ENCODE measurements at places on chromosomes 16 and 17.

DNA sequence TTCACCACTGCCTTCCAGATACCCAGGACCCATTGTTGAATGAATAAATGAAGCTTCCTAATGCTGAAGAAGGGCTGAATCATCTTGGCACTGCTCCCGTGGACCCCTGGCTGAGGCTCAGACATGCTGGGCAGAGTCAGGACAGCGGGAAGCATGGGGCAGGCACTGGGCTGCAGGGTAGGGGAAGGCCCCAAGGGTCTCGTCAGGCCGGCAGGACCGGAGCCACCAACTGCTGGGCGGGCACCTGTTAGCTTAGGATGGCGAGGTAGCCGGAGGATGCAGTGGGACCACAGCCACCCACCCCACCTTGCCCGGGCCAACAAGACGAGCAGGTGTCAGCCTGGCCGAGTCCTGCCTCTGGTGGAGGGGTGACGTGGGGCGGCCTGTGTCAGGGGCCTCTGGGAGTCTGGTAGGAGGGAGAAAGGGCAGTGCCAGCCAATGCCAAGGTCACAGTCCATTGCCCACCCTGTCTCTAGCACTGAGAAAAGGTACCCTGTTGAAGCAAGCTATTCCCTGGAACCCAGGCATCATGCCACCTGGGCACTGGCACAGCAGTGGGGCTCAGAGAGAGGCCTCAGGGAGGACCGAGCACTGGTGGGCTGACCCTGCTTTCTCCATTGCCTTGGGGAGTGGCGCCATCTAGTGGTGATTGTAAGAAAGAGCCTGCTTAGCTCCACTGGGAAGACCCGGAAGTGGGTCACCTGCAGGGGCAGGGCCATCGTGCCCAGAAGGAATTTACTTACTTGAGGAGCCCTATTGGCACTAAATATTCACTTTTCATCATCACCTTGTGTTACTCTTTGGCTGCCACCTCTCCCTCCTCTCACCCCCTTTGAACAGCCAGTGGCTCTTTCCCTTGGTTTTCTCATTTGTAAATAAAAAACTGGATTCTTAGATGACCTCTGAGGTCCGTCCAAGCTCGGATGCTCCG is 3.0 kb upstream of the DLX3 start:
- peak; percentile 90 for DNase-seq

GRCh38 chr17:20153231-20153630 is 144.1 kb downstream of the SPECC1 start:
- peak; percentile 7 for DNase-seq

- DNase-seq: no peak
These were observed 18.7 kb upstream of the ARHGAP17 start for GRCh38 chr16:25033852-25034251.

GRCh38 chr16:81280393-81280792 is 34.4 kb upstream of the GAN start:
- DNase-seq: no peak

- DNase-seq: peak; percentile 58
These were observed 51.7 kb downstream of the GAN start for GRCh38 chr16:81366316-81366932.

DNA sequence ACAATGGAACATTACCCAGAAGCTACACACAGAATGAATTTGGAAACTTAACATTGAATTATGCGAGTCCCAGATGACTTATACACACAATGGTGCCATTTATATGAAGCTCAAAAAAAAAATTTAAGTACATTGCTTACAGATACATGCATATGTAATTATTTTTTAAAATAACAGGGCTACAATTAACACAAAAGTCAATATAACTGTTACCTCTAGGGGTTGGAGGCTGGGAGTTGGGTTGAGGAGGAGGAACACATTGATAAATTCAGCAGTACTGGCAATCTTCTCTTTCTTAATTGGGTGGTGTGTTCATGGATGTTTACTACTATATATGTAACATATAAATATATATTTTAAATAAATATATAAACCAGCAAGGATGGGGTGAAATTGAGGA is 1.1 kb downstream of the ZNF23 start:
- DNase-seq: no peak

DNA sequence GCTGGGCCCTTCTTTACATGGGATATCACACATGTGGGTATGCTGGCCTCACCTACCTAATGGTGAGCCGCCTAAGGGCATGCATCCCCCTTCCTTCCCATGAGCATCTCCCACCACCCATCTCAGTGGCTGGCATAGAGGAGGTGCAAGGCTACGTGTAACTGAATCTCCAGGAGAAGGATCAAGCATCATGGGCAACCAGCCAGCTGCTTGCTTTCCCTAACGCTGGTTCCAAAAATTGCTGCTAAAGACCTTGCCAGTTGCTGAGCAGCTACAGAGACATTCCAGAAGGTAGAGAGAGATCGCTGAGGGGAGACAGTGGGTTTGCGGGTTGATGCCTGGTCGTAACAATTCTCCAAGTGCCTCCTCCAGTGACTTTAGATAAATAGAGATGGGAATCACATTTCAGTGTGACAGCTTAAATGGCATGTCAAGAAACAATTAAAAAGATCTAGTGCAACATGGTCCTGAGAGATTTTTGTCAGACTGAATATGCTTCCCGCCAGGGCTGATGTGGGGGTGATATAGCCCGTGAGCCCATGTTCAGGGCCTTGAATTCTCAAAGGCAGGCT is 378.4 kb upstream of the CDH5 start:
- no peak for DNase-seq

GRCh38 chr16:82063456-82064082 is 28.5 kb downstream of the HSD17B2 start:
- no peak for DNase-seq

GRCh38 chr16:3793161-3793576 is 75.8 kb upstream of the TRAP1 start:
- DNase-seq: no peak

GRCh38 chr17:12731839-12732238 is 57.5 kb upstream of the ARHGAP44 start:
- no peak for DNase-seq

GRCh38 chr16:68512183-68512582 is 26.9 kb upstream of the ZFP90 start:
- peak; percentile 85 for DNase-seq

DNA sequence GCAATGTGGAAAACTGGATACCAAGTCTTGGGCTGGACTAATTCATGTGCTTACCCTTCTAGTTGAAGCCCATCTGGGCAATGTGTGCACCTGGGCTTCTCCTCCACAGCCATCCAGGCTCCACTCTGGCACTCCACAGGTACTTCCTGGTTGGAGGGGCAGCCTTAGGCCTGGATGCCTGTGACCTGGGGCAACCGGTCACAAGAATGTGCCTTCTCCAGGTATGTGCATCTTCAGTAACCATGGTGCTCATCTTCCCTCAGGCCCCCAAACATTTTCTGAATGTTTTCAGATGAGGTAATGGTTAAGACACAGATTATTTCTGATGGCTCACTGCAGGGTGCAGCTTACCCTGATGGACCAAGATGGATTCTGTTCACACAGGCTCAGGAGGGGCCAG is 11.1 kb downstream of the C16orf86 start:
- no peak for DNase-seq

GRCh38 chr17:59617156-59617732 is 2.5 kb upstream of the CLTC start:
- peak; percentile 22 for DNase-seq

DNA sequence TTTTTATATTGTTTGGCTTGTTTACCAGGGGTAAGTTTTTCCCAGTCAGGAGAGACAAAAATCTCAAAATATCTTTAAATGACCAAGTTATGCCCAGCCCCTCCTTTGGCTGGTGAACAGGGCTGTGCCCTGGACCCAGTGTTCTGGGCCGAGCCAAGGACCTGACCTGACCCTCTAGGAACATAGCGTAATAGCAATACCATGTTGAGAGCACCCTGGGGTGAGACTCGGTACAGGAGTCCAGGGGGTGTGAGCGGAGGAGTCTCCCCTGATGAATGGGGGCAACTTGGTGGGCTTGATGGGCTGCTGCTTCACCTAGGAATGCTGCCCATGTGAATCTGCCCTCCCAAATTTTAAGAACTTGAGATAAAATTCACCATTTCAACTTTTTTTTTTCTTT is 47.4 kb downstream of the B9D1 start:
- DNase-seq: no peak

- DNase-seq: no peak
These were observed 4.6 kb downstream of the FAAP100 start for GRCh38 chr17:81547614-81547982.

GRCh38 chr16:19446300-19446846 is 28.7 kb downstream of the TMC5 start:
- DNase-seq: no peak

DNA sequence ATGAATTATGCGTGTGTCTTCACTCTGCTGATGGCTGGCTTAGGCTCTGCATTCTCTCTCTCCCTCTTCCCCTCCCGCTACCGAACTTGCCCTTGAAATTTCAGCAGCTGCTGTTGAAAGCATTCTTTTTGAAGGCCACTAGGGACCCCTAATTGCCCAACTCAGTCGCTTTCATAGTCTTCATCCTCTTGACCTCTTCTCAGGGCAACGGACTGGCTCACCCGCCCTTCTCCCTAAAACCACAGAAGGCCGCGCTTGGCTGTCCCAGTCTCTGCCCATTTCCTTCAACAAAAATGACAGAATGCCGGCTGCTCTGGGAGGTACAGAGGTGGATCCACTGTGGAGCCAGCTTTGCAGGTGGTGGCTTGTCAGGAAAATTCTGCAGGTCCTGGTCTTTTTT is 21.0 kb upstream of the FMNL1 start:
- peak; percentile 62 for DNase-seq

DNA sequence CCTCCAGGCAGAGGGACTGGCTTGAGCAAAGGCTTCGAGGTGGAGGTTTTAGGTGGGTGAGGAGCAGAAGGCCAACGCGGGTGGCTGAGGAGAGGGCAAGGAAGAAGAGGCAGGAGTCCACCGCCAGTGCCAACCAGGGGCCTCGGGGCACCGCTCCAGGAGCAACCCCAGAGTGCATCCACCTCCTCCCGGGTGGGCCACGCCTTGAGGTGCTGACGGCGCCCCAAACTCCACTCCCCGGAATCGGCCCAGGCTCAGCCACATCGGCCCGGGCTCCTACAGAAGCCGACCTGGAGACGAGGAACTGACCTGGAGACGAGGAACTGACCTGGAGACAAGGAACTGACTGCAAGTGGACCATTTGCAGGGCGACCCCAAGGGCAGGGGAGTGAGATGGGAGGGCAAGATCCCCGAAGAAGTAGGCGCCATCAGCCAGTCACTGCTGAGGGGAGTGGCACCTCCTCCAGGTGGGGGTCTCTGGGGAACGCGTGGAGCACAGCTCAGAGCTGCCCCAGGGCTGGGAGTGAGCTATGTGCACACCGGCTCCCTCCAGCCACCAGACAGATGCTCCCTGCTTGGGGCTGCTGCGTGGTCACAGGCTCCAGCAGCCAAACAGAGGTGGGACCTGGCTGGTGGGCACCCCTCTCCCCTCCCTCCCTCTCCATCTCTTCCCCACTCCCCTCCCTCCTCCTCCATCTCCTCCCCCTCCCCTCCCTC is 29.2 kb upstream of the CBFA2T3 start:
- DNase-seq: no peak

- peak; percentile 64 for DNase-seq
These were observed 10.0 kb downstream of the CYBC1 start for GRCh38 chr17:82440469-82440981.

GRCh38 chr17:51231999-51232398 is 27.9 kb downstream of the MBTD1 start:
- DNase-seq: peak; percentile 44

- no peak for DNase-seq
These were observed 66.2 kb upstream of the CREBBP start for GRCh38 chr16:3946604-3947180.

- DNase-seq: no peak
These were observed 58.1 kb upstream of the NLK start for GRCh38 chr17:27984404-27984803.

DNA sequence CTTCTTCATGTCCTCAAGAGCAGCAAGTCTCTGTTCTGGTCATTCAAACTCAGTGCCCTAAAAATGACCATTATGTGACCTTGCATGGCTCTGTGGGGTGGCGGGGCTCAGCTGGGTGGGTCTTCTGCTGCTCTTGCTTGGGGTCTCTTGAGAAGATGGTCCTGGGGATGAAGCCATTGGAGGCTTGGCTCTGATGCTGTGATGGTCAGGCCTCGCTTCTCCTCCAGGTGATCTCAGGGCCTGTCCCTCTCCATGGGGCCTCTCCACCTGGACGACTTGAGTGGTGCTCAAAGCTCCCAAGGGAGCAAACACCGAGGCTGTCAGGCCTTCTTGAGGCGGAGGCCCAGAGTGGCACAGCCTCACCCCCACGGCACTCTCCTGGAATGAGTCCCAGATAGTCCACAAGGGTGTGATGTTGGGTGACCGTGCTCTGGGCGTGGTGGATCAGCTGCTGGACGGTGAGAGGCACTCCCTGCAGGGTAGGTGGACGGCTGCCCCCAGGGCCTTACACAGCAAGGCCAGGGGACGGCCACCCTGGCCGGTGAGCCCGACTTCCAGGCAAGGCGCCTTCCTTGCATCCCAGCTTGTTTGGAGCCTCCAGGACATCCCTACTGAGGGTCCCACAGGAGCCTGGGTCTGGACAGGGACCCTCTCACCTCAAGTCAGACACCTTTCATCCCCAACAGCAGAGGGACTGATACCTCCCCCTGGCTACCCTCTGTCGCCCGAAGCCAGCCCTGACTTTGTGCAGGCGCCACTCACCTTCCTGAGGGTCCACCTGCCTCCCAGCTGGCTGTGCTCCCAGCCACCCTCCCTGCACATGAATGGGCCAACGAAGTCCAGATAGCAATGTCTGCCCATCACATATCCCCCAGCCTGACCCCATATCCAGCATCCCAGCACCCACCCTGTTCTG is 48.7 kb downstream of the USP22 start:
- DNase-seq: no peak

DNA sequence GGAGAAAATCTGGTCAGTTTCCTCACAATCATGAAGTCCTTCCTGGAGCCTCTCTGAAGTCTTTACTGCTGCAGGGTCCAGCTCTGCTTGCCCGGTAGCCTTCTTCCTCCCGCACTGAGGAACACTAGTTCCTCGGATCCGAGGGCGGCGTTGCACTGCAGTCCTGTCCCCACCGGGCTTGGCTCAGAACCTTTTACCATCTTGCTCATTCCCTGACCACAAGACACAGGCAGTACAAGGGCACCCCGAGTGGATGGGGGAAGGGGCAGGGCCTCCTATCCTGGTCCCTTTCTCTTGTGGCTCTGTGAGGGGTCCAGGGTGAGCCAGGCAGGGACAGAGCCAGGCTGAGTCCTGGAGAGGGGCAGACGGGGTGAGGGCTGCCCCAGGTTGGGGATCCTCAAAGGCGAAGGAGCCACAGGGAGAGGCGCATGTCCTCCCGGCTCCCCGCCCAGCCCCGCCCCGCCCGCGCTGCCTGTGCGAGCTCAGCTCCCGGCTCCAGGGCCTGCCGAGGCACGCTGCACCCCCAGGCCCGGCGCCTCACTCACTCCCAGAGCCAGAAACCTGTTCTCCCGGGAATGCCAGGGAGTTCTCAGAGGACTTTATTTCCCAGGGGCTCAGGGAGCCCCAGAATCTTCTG is 1.5 kb downstream of the FOXN1 start:
- no peak for DNase-seq

All from suppressor macrophage (primary cell).